Suprapubic skin (tissue), 4 donors: ENCODE measurements at places on chromosomes 13 and 19. TPM values are rescaled to one million over a fixed set of nuclear protein-coding genes. Genes with fewer than 3 reads are reported as not detected.
A peak's percentile ranks its signal among the peaks of the same experiment; 100 is the strongest.

ZNF526 gene
- total RNA-seq: 4.2 TPM

ZNF579 gene
- total RNA-seq: 3.1 TPM

- no peak overlapping the region for H3K4me3 ChIP-seq
- DNase-seq: no peak
- no peaks in the 10 kb centered on the region for H3K4me1 ChIP-seq
- no peaks in the 10 kb centered on the region for H3K36me3 ChIP-seq
- H3K27ac ChIP-seq: no peak overlapping the region
Observed at GRCh38 chr13:103835052-103835451, 768.8 kb upstream of the SLC10A2 start.

DNA sequence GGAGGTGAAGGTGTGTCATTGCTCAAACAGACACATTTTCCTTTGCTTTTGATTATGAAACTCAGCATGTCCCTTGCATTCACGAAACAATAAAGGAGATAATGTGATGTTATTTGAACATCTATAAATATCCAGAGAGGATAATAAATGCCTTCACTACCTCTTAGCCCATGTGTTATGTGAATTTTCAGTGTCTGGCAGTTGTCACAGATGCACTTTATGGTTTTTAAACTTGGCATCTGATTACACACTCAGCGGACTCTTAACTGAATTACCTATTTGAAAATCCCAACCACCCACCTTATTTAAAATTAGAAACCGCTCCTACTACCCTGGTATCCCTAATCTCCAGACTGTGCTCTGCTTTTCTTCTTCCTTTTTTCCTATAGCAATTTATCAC, 254.2 kb downstream of the COG6 start:
- H3K36me3 ChIP-seq: no peaks in the 10 kb centered on the region
- no peaks in the 10 kb centered on the region for H3K27me3 ChIP-seq
- H3K4me1 ChIP-seq: peaks cover 20% of the 10 kb centered on the region
- DNase-seq: no peak
- H3K4me3 ChIP-seq: no peak overlapping the region

DNA sequence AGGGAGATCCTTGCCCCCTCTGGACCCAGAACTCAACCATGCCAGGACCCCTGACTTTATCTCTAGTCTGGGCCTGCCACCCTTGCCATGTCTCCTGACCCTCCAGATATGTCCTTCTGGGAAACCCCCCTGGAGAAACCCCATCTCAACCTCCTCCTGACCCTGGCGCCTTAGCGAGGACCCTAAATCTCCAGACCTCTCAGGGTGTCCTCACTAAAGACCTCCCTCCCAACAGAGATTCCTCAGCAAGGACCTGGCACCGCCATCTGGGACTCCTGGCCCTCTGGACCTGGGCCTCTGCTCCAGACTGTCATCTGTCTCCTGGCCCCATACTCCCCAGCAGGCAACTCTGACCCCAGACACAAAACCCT, 1.3 kb downstream of the KCNK6 start:
- H3K27ac ChIP-seq: peak overlapping the region; percentile 73
- H3K4me1 ChIP-seq: peaks cover 66% of the 10 kb centered on the region
- no peak for DNase-seq
- no peaks in the 10 kb centered on the region for H3K27me3 ChIP-seq
